ENCODE measurements at places on chromosomes 5 and 9.

GRCh38 chr9:134895567-134895907 is 14.9 kb downstream of the FCN2 start:
- no peak for DNase-seq

DNA sequence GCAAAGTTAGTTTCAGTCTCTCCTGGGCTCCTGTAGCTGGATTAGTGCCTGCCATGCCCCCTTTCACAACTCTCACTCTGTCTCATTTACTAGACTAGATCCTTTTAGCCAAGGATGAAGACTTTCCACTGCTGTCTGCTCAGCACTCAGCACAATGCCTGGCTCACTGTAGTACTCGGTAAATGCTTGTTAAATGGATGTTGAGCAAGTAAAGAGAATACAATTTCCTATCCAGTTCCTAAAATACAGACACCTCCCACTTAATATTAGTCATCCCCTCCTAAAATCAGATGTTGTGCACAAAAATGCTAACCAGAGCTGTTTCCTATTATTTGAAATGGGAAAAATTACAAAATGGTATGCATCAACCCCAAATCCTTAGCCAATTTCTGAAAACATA is 195.8 kb downstream of the SREK1 start:
- no peak for DNase-seq

DNA sequence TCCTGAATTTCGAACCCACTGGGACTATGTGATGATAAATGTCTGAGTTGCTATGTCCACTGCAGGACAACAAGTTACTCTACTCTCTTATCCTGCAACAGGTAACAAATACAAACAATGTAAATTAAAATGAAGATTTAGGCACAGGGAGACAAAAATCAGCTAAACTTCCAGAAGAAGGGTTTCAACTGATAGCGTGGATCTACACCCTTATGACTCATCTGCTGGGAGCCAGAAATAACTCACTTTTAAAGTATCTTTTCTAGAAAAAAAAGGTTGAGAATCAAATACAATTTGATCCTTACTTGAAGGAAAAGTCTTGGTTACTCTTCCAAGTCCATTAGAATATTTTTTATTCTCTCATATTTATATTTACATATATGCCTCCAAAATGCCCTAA is 21.4 kb downstream of the PJA2 start:
- no peak for DNase-seq

GRCh38 chr5:77774981-77775789 is 954 bp downstream of the TBCA start:
- no peak for DNase-seq

DNA sequence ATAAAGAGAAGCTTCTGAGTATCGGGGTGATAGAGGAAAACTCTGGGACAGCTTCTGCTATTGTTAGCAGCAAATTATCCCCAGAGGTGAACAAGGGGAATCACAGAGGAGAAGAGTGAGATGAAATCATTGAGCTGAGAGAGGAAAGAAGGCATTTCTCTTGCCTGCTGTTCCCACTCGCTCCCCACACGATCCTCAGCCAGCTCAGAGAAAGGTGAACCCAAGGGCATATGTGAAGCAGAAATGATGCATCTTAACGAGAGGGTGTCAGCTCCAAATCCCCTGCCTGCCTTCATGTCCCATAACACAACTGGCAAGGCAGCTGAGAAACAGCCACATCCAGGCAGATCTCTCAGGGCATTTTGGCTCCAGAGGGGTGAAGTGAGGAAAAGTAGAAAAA is 111.6 kb downstream of the BRINP1 start:
- no peak for DNase-seq

- DNase-seq = no peak
These were observed 250.5 kb upstream of the TUT7 start for GRCh38 chr9:86604741-86605140.

GRCh38 chr9:33175649-33176325 is 8.7 kb upstream of the B4GALT1 start:
- no peak for DNase-seq

- DNase-seq = no peak
These were observed 33.4 kb upstream of the CDC42SE2 start for GRCh38 chr5:131230406-131230805.

GRCh38 chr5:82985763-82986162 is 91.4 kb downstream of the TMEM167A start:
- no peak for DNase-seq

DNA sequence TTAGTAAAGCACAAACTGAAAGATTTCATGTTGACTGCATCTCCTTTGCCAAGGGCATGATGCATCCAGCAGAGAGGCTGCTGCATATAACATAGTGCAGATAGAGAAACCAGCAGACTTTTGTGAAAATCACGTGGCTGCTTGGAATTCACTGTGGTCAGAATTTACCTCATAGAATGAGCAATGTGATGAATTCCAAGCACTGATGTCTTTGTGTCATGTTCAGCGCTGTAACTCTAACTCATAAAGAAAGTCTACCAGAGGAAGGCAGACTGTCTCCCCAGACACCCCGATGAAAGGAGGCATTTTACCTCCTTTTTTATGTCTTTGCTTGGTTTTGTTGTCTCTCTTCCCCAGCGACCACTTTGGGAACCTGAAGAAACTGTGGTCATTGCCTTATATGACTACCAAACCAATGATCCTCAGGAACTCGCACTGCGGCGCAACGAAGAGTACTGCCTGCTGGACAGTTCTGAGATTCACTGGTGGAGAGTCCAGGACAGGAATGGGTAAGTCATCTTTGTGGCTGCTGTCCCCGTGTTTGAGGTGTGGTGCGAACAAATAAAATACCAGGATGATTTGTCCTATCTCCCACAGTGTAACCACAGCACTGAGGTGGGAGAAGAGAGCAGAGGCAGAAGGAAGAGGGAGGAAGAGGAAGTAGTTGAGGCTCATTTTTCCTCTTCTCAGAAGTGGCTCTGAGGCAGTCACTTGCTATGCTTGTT is 42.0 kb downstream of the ITK start:
- DNase-seq = no peak

DNA sequence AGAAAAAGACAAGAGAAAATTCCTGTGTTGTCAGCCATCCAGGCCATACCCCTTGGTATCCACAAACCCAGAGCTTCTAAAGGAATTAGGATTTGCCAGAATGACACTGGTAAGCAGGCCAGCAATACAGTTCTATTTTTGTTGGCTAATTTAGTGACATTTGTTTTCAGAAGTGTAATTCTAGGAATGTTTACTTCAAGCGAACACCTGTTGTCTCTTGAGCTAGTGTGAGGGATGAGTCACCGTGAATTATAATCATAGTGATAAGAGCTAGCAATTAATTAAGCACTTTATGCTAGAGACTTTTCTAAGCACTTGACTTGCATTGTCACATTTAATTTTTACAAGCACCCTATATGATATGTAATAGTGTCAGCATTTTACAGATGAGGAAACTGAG is 99.2 kb downstream of the PRKACG start:
- DNase-seq = no peak

GRCh38 chr9:88164850-88165249 is 26.6 kb upstream of the SPATA31C2 start:
- DNase-seq = no peak

GRCh38 chr5:149256451-149256850 is 15.2 kb upstream of the AFAP1L1 start:
- no peak for DNase-seq

GRCh38 chr5:66511491-66511890 is 84.7 kb upstream of the MAST4 start:
- no peak for DNase-seq

DNA sequence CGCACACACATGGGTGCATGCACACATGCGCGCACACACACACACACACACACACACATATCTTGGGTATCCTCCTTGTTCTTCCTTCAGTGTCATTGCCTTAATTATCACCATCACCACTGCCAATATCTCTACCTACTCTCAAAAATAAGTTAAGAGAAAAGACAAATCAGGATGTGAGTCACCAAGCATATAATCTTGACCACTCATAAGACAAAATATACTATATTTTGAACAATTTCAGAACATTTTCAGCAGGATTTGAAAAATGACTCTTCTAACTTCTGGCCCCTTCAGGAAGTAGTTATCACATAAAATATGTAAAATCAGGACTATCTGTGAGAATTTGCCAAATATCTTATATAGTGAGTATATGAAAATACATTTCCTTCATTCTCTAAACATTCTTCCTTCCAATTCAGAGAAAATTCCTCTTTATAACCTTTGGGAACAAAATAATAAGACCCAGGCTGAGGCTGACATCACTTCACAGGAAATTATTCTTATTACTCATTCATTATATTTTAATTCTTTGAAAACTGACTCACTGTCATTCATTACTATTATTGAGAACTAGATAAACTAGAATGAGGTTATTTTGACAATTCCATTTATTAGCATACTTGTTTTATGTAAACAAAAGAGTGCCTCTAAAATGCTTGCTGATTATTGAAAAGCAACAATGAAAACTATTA is 772.0 kb upstream of the ACO1 start:
- no peak for DNase-seq
